ENCODE measurements at places on chromosomes 5 and 9.

DNA sequence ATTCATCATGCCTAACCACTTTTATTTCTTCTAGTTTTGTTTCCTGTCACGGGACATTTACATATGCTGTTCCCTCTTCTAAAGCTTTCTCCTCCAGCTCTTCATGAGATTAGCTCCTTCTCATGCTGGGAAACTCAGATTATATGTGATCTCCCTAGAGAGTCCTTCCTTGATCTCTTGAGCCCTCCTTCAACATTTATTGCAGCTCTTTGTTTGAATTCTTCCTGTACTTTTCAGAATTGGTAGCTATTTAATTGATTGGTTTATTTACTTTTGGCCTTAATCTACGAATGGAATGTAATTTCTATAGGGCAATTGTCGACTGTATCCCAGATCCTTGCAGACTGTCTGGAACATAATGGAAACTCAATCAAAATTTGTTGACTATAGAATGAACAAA lies 9.7 kb upstream of the TRPM3 start:
- no peak for DNase-seq

- DNase-seq = no peak
These were observed 34.4 kb downstream of the GCNT4 start for GRCh38 chr5:75017971-75018370.

DNA sequence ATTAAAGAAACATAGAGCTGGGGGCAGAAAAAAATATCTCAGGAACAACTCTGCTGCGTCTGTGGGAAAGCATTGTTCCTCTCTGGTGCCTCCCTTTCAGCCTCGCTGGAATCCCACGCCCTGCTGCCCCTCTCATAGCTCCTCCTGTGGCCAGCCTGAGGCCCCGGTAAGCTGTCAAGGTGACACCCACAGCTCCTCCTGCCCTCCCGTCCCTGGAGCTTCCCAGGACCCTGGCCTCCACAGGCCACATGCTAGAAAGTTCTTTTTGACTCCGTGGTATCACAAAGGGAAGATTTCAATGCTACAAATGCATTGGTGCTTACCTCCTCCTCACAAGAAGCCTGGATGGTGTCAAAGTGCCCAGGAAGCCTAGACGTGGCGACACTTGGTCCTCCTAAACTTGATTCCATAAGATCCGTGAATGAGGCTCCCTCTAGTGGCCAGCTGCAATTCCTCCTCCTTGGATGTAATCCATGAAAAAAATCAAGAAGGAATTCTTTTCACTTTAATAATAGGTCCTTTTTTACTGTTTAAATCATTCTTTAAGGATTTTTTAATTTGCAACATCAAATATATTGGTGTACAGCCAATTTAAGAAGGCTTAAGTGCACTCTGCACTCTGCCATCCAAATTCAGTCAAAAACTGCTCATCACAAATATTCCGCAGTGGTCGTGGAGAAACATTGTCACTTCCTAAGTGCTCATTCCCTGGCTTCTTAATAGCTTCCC lies 104.9 kb downstream of the CFAP90 start:
- DNase-seq = peak; percentile 35

- DNase-seq = no peak
These were observed 139.3 kb downstream of the SLC24A2 start for GRCh38 chr9:19649336-19650041.
